ENCODE measurements at places on chromosomes 1 and 21.

DNA sequence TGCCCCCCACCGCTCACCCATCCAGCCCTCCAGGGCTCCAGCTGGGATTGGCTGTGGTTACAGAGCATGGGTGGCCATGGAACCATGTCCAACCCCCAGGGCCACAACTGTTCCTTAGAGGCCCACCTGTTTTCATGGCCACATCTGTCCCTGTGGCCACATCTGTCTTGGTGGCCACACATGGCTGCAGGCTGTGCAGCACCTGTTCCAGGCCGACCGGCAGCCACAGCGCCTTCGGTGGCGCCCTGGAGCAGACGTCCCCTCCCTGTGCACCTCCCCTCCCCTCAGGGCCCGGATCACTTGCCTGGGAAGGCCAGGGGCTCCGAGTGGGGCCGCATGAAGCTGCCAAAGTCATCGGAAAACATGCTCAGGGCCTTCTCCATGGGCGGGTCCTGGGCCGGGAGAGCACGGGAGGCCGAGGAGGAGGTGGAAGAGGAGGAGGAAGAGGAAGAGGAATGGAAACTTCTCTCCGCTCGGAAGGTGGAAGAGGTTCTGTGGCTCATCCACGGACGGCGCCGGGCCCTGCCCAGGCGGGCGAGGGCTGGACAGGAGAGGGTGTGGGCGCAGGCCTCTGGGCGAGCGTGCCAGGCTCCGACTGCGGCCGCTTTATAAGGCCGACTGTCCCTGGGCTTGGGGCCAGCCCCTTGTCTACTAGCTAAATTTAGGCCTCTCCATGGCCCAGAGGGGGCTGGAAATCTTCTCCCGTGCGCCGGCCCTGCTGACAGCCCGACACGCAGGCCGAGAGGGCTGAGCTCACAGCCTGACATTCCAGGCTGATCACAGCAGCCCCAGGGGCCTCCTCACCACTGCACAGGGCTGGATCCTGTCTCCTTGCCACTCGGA, at the start of gene HSPB7:
HSPB7 (minus strand) TSS at position 583 of the 843 bp plus-strand sequence; CDS start at position 503, 80 bp downstream.
- DNase-seq = no peak

GRCh38 chr1:8987881-8988617, 38.2 kb downstream of the SLC2A7 start:
- peak; percentile 72 for DNase-seq

DNA sequence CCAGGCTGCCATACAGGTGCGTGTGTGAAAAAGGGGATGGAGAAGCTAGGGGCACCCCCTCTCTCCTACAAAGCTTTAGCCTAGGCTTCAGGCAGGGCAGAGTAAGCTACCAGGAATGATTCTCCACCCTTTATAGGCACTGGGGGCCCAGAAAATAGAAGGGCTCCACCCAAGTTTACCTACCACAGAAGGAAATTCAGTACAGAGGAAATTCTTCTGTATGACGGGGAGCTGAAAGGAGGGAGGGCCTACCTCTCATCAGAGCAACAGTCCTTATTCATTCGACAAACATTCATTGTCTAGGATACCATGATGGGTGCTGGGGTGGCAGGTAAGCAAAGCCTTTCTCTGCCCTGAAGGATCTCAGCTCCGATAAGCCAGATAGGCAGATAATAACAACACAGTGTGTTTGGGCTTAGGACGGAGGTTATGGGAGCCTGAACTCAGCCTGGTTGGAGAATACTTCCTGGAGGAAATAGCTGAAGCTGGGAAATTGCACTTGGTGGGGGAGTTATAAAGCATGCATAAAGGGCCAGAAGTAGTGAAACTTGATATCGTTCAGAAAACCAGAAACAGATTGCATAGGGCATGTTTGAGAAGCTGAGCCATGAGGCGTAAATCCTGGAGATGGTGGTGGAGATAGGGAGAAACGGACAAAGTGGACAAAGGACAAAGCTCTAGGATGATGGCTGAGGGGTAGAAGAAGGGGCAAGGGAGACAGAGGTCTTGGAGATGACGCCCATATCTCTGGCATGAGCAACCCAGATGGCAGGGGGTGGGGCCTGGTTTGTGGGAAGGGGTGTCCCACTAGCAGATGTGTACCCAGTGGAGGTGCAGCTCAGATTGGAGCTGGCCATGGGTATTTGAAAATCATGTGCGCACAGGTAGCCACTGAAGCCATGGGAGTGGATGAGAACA, 5.3 kb upstream of the P3R3URF start:
- no peak for DNase-seq

- DNase-seq = no peak
Observed at GRCh38 chr1:94284476-94284875, 47.1 kb upstream of the ARHGAP29 start.

GRCh38 chr1:8015036-8015808, 10.9 kb downstream of the ERRFI1 start:
- peak; percentile 62 for DNase-seq

GRCh38 chr1:222749927-222750326, 12.9 kb downstream of the FAM177B start:
- no peak for DNase-seq

DNA sequence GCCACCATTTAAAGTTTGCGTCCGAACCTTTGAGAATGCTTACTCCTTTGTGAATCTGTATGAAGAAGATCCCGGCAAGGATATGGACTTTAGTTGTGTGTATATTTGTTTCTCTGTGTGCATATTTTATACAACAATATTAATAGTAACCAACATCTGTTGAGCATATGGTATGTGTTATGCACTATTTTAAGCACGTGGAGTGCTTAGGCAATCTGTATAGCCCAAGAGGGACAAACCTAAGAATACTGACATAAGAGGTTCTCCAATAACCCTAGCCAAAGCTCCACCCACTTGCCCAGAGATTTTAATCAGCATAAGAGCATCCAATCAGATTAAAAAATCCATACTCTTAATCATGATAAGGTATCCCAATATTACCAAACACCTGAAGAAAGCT, 92.7 kb downstream of the MAB21L3 start:
- no peak for DNase-seq

Measured in activated CD4-positive, alpha-beta T cell treated with anti-CD3 and anti-CD28 coated beads, Interleukin-2, amount 50 U/mL, for 16 hours (primary cell).